Non-pigmented ciliary epithelial cell (primary cell): ENCODE measurements at places on chromosomes 1 and 21.

GRCh38 chr1:67650061-67650460 is 34.9 kb upstream of the GADD45A start:
- no peak for DNase-seq

- no peak for DNase-seq
These were observed 221.9 kb downstream of the TNR start for GRCh38 chr1:175521249-175522040.

GRCh38 chr21:37532868-37533780 is 166.6 kb downstream of the DYRK1A start:
- peak; percentile 5 for DNase-seq

GRCh38 chr21:34198231-34199120 is 125.1 kb downstream of the MRPS6 start:
- DNase-seq, result no peak

DNA sequence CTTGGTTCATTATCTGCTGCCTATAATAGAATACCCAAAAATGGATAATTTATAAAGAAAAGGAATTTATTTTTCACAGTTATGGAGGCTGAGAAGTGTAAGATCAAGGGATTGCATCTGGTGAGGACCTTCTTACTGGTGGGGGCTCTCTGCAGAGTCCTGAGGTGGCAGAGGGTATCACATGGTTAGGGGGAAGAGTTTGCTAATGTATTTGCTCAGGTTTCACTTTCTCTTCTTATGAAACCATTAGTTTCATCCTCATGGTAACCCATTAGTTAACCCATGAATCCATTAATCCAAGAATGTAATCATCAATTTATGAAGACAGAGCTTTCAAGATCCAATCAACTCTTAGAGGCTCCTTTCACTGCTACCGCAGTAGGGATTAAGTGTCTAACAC is 120.6 kb downstream of the DNM3 start:
- no peak for DNase-seq

GRCh38 chr1:150516616-150517015 is 1.1 kb downstream of the FALEC start:
- no peak for DNase-seq

DNA sequence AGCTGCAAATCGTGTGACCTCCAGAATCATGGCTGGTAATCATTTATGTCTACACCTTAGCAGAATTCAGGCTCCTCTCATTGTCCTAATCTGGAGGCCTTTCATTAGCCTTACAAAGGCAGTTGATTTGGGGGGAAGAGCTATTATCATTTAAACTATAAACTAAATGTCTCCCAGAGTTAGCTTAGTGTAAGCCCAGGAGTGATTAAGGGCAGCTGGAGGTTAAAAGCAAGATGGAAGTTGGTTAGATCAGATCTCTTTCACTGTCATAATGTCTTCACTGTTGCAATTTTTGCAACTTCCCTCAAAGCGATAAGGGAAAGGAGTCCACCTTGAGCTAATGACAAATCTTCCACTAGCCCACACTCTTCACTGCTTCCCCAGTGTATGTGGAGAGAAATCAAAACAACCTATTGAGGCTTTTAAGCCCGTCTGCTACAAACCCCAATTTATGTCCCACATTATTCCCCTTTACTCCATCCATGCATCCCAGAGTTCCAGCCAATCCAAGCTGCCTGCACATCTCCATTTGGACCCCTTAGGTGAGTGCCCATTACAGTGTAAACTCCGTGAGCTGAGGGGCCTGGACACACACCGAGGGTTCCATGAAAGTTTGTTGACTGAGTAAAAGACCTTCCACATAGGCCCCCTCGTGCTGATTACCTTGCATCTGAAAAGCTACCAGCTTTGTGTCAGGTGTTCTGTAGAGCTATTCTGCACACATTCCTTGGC is 61.5 kb upstream of the KLHDC7A start:
- no peak for DNase-seq

DNA sequence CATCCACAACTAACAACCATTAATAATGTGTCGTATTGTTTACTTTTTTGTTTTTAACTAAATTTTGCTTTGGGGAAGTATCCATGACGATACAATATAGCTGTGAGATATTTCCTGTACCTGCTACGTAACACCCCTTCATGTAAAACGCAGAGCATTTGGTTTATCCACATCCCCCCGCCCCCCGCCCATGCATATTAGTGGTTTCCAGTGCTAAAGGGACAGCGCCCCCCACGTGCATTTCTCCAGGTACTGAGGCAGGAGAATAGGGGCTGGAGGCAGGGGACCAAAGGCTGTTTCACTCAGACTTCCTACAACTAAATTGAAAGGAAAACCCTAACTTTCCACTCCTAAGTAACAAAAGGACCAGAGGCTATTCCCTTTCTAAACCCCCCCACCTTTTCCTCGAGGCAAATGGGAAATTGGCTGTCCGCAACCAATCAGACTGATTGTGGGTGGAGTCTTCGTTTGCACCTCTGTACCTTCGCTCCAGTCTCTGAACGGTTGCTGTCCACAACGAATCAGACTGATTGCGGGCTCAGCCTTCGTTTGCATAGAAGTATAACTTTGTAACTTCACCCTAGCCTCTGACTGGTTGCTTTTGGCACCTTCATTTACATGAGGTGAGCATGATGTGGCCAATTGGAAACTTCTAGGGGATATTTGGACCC is 12.2 kb upstream of the RIPK4 start:
- DNase-seq, result no peak

DNA sequence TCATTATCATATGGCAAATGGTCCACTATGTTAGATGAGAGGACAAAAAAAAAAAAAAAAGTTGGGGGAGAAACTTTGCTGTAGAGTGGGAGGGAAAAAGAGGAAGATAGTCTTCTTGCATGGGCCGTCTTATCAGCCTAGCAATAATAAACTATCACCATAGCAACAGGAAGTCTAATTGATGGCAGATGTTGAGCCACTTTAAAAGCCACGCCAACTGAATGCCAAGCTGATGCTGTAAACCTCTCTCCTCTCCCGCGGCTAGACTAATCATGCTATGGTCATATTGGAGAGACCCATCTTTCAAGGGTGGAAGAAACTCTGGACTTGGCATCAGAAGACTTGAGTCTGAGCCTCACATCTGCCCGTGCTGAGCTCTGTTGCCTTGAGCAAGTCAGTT is 122.2 kb upstream of the HOOK1 start:
- DNase-seq, result no peak
